NCI-H1417 treated with DMSO at 0.1 percent for 48 hours (cell line): ENCODE measurements at places on chromosomes 13 and 19.

DNA sequence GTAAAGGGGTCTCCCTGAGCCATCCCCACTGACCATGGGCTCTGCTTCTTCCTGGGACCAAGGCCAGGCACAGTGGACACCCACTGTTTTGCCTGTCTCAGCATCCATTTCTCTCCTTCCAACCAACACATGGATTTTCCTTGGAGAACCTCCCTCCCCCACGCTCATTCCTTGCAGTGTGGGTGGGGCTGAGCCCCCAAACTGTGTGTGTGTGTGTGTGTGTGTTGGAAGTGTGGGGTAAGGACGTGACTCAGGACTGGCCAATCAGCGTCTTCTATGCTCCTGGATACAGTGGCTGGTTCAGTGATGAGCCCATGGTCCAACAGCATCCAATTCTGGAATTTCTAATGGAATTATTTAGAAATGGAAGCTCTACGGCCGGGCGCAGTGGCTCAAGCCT is 18.7 kb downstream of the CEBPA start:
- DNase-seq, result no peak

DNA sequence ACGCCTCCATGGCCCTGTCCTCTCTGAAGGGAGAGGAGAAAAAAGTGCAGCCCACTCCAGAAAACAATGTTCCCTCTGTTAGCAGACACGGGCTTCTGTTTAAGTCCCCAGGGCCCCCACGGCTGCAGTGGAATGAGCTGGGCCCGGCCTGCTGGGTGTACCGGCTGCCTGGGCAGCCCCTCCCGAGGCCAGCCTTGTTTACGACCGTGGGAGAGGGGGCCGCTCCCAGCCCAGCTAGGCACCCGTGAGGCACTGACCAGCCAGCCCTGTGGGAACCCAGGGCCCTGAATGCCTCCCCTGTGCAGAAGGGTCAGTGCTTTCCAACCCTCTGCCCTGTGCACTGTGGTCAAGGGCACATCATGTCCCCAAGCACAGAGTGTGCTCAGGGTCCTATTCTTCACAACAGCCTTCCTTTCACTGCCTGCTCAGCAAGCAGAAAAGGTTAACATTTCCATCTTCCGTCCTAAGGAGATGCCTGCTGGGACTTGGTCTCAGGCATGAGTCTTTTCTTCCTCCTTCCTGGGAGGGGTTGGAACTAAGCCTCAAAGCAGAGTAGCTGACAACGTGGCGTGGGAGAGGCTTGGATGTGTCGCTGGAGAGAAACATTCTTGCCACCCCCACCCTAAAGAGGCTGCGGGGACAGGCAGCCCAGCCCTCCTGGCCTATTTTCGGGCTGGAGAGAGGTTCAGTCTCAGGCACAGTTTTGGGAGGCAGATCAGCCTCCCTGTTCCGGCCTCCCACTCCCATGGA is 90.1 kb downstream of the RGCC start:
- DNase-seq, result no peak

GRCh38 chr13:39877134-39877533 is 221.7 kb downstream of the COG6 start:
- no peak for DNase-seq

GRCh38 chr13:35561540-35561939 is 85.1 kb upstream of the MAB21L1 start:
- DNase-seq, result no peak

DNA sequence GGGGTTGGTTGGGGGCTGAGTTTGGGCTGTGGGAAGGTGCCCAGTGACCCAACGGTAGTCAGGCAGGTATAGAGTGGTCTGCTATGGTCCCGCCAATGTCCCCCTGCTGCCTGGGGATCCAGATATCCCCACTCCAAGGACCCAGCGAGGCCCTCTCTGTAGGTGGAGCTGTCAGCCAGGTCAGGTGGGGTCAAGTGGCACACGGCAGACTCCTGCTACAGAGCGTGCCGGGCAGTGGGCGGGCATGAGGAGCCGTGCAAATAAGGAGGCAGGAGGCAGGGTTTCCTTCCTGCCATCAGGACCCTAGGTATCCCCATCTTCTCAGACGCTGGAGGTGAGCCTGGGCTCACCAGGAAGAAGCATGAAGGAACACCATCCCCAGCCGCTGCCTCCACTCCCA is 14.9 kb downstream of the EVI5L start:
- DNase-seq, result no peak

DNA sequence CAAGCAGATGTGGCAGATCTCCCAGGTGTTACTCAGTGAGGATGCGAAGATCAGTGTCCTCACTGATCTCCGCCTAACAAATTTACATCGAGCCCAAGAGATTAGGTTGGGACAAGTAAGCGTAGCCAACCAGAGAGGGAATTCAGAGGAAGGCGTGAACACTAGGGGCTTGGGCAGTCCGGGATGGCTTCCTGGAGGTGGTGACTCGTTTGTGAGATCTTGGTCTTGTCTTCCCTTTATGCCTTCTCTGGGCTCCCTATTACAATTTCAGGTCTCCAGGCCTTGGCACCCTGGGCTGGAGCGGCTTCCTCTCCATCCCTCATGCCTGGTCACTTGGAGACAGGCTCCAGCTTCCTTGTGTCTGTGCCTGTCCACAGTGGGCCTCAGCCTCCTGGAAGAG is 6.2 kb downstream of the SF3A2 start:
- DNase-seq, result no peak

GRCh38 chr19:29285878-29286277 is 72.9 kb upstream of the UQCRFS1 start:
- no peak for DNase-seq

- no peak for DNase-seq
Measured at GRCh38 chr19:56134654-56134921, 6.5 kb upstream of the ZNF444 start.

DNA sequence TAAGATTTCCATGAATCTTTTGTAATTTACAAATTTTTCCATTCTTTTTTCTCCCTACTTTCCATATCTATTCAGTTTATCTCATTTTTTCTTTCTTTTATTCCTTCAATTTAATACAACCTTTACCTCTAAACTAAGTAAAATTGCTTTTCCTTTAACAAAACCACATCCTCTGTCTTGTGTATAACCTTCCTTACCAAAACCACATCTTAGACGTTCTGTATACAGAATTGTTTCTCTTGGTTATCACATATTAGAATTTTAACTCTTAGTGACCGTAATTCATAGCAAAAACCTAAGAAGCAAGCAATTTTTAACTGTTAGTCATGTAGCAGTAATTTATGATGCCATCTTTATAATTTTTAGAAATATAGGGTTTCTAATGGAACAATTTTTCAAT is 15.0 kb downstream of the PPP5C start:
- no peak for DNase-seq

DNA sequence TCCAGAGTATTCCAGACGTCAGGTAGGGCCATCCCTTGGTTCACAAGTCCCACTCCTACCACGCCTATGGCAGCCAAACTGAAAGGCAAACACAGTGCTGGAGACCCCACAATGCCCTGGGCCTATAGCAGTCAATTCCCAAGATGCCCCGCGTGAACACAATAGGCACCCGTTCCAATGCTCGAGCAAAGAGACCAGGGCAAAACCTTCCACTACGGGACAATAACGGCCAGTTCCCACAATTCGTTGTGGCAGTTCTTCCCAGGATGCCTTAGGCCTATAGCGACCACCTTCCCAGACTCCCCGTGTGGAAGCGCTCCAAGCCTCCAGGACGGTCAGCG is 538 bp downstream of the ZNF428 start:
- no peak for DNase-seq

- DNase-seq, result no peak
Measured at GRCh38 chr13:24148414-24149235, 11.9 kb upstream of the SPATA13 start.

DNA sequence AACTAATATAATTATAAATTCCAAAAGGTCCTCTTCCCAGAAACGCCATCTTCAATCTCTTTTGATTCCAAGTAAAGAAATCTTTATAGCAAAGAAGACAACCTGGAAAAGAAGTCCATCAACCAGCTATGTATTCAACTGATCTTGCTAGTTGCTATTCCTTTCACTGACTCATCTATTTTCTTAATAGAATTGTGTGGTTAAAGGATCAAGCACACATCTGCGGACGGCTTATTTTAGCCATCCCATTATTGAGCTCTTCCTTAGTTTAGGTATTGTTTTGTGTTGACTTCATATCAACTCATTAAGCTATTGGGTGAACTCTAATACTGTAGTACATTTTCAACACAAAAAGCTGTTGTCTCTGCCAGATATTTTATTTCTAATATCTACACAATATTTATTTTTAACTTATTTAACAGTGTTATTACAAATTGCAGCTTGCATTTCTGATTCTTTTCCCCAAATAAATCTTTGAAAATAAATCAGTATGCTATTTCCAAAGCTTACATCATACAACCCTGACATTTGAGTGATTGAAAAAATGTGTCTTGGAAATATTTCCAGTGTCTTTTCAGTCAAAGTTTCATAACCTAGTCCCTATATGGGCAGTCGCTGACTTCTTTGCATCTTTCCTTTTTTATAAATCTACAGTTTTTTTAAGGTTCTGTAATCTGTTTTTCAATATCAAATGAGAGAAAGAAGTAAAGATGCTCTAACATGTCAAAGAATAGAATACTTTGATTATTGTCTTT is 158.8 kb upstream of the SPRY2 start:
- no peak for DNase-seq

GRCh38 chr13:113972451-113973217 is 1.2 kb downstream of the C13orf46 start:
- no peak for DNase-seq

DNA sequence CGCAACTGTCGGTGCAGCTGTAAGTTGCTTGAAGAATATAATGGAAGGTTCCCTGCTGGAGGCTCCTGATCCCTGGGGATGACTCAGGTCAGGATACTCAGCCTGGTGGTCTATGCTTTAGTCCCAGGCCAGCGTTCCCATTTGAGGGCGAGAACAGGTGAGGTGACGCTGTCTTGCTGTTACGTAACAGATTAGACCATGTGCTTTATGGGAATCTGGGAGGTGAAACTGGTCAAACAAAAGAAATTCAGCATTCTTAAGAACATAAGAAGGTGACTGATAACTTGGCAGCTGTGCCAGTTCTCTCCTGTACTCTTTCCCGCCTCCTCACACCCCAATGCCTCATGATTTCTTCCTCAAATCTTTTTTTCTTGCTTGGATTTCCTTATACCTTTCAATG is at the start of gene CXCL17:
Gene CXCL17 (minus strand): TSS at position 114 of the 400 bp plus-strand sequence. CDS start 114 bp downstream, outside the sequence.
- DNase-seq, result no peak

DNA sequence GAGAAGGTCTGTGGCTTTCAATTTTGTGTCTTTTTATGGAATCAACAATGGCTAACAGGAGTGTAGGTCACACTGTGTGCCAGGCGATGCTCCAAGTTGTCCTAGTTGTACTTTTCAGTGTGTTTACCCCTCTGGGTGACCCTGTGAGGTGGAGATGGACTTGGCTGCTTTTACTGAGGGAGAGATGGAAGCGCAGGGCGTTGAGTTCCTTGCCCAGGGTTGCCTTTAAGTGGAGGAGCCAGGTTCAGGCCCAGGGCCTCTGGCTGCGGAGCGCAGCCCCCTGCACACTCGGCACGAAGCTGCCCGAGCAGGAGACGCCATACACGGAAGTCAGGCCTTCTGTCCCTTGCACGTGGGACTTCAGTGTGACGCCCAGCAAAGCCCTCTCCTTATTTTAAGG is 112.8 kb downstream of the RAB20 start:
- no peak for DNase-seq

- no peak for DNase-seq
Measured at GRCh38 chr19:1967087-1967608, 26.2 kb downstream of the CSNK1G2 start.

- no peak for DNase-seq
Measured at GRCh38 chr13:113781571-113781970, 22.5 kb downstream of the TMEM255B start.

GRCh38 chr13:33218426-33218825 is 67.1 kb downstream of the STARD13 start:
- DNase-seq, result no peak

DNA sequence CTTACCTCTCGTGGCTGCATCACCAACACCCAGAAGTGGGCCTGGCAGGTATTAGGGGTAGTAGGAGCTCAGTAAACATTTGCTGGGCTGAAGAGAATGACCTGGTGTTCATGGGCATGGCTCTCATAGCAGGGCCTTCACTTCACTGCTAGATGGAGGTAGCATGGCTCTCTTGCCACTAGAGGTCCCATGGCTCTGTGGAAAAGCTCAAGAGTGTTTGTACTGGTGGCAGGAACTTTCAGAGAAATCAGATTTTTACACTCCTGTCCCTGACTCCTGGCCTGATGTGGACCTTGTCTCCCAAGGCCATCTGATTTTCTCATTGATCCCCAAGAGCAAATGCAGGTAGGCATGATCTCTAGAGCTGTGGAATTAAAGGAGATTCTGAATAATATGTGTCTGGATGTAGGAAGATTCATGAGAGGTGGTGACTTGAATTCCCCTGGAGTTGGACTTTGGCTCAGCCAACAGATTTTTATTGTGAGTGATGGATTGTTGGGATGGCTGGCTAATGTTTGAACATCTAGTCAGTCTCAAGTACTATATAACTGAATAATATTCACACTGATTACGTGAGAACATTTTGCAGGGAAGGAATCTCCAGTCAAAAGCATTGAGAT is 5.7 kb downstream of the ZNF574 start:
- DNase-seq, result no peak

DNA sequence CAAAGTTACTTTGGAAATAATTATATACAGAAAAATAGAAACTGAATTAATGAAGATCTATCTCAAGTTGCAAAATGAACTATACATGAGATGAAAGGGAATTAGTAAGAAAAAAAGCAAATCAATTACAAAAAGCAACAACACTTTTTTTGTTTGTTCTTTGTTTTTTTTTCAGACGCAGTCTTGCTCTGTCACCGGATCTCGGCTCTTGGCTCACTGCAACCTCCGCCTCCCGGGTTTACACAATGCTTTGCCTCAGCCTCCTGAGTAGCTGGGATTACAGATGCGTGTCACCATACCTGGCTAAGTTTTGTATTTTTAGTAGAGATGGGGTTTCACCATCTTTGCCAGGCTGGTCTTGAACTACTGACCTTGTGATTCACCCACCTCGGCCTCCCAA is 2.2 kb downstream of the ZNF415 start:
- DNase-seq, result no peak

- no peak for DNase-seq
Measured at GRCh38 chr13:32669030-32669646, 82.9 kb downstream of the PDS5B start.

GRCh38 chr13:54183166-54183565 is 1154.6 kb downstream of the OLFM4 start:
- DNase-seq, result no peak

DNA sequence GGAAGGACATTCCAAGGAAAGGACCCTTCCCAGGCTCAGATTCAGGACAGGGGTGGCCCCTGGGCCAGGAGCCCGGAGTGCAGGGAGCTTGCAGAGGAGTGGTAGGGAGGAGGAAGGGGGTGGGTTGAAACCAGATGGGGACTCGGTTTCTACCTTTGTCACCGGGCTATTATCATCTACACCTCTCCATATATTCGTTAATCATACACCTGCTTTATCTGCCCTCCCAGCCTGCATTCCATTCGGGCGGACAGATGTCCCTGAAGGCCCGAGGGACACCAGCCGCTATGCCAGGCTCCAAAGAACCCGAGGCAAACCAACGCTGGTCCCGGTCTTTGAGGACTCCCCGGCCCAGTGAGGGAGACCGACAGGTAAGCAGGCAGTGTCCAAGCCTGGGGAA is 15.5 kb upstream of the MYH14 start:
- DNase-seq, result no peak
